ENCODE measurements at places on chromosomes 13 and 19. TPM values are rescaled to one million over a fixed set of nuclear protein-coding genes. Genes with fewer than 3 reads are reported as not detected.

Gene VSIG10L
- 7.2 TPM for total RNA-seq

Gene WDR87
- not detected for total RNA-seq

Gene EPSTI1
- total RNA-seq: 16.5 TPM

Gene SOX21
- not detected for total RNA-seq

Gene SLITRK6
- total RNA-seq: not detected

Gene NKG7
- 379 TPM for total RNA-seq

Gene AXL
- 0.70 TPM for total RNA-seq

Gene COX6B2
- total RNA-seq: not detected

Gene SPINT2
- 69.6 TPM for total RNA-seq

Gene RASAL3
- 110 TPM for total RNA-seq
